ENCODE measurements at places on chromosomes 5 and 9. TPM values are rescaled to one million over a fixed set of nuclear protein-coding genes. Genes with fewer than 3 reads are reported as not detected.

GRCh38 chr9:127065592-127065991 lies 56.8 kb downstream of the ANGPTL2 start:
- DNase-seq: no peak

- DNase-seq: no peak
Measured at GRCh38 chr5:88845081-88845697, 37.8 kb downstream of the MEF2C start.

- DNase-seq: no peak
Measured at GRCh38 chr5:71587766-71588532, 809 bp downstream of the MCCC2 start.

DNA sequence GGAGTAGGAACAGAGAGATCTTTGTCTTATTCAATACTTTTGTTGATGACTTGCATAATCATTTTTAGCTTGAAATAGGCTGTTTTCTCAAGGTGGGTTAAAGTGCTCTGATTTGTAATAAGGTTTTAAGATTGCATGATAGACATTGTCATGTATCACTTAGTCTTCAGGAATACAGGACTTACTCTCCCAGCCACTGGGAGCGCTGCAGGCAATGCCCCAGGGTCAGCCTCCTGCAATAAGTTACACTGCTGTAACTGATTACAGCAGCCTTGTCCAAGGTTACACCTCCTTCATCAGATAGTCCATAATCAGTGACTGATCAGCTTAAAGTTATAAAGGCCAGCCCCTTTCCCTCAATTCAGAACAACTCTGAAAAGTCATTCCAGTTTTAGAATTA lies 218.6 kb downstream of the ESM1 start:
- no peak for DNase-seq

DNA sequence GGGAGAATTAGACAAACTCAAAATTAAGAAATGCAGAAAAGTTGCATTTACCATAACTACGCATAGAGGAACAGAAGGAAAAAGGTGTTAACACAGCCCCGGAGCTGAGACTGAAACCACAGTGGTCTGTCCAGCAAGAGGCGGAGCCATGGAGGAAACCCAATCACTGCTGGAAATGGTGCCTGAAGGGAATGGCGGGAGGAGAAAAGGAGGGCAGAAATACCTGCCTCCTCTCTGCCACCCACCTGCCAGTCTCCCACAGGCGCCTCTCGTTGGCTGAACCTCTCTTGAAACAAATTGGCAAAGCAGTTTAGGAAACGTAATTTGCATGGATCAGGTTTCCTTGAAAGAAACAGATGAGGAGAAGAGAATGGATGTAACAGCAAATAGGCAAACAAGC lies 9.7 kb upstream of the PRKACG start:
- DNase-seq: no peak

- no peak for DNase-seq
Measured at GRCh38 chr9:9122230-9122875, 1322.8 kb upstream of the DMAC1 start.

DNA sequence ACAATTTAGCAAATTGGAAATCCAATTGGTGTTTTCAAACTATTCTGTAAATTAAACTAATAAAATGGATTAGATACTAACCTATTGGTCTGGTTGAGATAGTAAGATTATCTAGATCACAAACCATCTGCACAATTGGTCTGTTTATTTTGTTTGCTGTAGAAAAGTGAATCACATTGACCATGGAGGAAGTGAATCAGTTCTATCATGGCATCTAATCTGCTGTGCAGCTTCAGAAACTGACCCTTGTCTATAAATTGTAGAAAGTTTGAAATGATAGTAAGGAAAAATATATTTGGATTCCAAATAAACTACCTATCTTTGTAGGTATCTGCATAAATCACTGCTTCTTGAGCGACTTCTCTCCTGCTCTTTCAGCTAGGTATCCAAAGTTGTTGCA lies 1865.4 kb downstream of the MAT2B start:
- no peak for DNase-seq

DNA sequence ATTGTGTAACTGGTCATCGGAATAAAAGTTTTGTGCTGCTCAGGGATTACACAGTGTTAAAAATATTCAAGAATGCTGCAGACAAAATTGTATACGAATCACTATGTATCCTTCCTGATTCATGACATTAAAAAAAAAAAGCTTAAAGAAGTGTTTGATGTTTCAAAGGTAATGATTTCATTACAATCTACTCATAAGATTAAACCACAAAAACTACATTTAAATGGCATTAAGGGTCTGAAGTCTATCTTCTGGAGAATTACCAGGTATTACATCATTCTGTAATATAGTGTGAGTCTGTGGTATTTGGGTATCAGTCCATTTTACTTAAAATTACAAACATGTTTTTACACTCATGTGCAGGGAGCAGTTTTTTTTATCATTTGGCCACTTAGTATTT lies 324.4 kb downstream of the NDUFS4 start:
- no peak for DNase-seq

DNA sequence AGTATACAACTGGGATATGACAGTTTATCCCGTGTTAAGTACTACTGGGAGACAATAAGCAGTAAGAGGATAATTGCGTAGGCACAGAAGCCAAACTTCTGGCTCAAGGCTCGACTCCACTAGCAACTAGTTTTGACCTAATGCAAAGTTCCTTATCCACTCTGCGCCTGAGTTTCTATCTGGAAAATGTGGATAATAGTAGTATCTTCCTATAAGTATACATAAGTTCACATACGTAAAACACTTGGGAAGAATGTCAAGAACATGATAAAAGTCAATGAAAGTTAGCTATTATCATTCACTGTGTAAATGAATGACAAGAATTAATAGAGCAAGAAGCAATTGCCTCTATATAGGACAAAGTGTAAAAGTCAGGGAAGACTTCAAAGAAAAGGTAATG lies 45.7 kb downstream of the FTMT start:
- DNase-seq: no peak

The NTNG2 gene
- 1.3 TPM for total RNA-seq

The HMCN2 gene
- total RNA-seq: 30.9 TPM

The PDCD1LG2 gene
- 1.6 TPM for total RNA-seq

The BTNL8 gene
- not detected for total RNA-seq

Measured in tongue (tissue), 3 donors.